Naive thymus-derived CD8-positive, alpha-beta T cell (primary cell): ENCODE measurements at places on chromosomes 11 and 22.
A peak's percentile ranks its signal among the peaks of the same experiment; 100 is the strongest.

DNA sequence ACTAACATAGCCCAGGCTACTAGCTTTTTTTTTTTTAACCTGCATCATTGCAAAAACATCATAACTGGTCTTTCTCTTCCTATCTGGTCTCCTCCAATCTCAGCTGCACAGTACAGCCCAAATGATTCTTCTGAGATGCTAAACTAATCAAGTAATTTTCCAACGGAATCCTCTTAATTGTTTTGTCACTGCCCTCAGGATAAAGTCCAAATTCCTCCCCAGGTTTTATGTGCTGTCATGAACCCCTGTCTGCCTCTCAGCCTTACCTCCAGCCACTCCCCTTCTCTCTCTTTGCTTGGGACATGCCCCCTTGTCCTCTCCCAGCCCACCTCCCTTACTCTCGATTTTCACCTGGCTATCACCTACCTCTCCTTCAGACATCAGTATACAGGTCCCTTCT is 12.5 kb downstream of the APBB1 start:
- DNase-seq: no peak

DNA sequence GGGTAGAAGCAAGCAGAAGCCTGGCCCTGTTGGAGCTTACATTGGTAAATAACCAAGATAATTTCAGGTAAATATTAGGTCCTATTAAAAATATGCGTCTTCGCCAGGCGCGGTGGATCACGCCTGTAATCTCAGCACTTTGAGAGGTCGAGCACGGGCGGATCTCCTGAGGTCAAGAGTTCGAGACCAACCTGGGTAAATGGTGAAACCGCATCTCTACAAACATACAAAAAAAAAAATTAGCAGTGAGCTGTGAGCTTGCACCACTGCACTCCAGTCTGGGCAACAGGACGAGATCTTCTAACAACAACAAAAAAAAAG is 529 bp upstream of the SULT4A1 start:
- DNase-seq: no peak

- DNase-seq: no peak
These were observed 107.7 kb upstream of the CLMP start for GRCh38 chr11:123302751-123303195.

DNA sequence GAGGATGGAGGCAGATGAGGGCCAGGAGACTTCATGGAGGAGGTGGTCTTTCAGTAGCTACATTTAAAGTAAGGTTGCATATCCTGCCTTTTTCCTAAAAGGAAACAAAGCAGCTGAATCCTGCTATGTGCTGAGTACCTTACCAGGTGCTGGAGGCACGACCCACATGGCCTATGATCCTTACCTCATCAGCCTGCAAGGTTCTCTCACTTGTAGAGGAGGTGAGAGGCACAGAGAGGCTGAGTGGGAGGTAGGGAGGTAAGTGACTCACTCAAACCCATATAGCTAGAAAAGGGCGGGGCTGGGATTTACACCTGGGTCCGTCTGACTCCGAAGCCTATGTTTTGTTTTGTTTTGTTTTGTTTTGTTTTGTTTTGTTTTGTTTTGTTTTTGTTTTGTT is 75.8 kb downstream of the BUD13 start:
- no peak for DNase-seq

- DNase-seq: no peak
These were observed 5.1 kb upstream of the LMO1 start for GRCh38 chr11:8268530-8269400.

- DNase-seq: no peak
These were observed 15.0 kb upstream of the MUC6 start for GRCh38 chr11:1051356-1052132.

DNA sequence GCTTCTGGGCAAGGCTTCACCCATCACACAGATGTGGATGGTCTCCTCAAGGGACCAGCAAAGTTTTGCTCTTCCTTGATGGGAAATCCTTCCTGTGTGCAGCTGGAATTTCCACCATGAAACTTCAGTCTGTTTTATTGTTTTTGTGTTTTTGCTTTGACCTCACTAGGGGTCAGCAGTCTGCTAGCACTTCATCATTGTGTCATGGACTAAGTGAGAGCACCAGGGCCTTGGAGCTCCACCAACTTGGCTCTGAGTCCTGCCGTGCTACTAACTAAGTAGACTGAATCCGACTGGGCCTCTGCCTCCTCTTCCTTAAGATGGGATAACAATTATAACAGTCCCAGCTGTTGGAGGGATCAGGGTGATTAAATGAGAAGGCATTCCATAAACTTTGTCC is 305.8 kb upstream of the NCAM1 start:
- no peak for DNase-seq

- DNase-seq: no peak
These were observed 67.4 kb upstream of the CLTCL1 start for GRCh38 chr22:19358703-19359553.

- no peak for DNase-seq
These were observed 61.6 kb downstream of the ZBTB16 start for GRCh38 chr11:114121138-114121537.

DNA sequence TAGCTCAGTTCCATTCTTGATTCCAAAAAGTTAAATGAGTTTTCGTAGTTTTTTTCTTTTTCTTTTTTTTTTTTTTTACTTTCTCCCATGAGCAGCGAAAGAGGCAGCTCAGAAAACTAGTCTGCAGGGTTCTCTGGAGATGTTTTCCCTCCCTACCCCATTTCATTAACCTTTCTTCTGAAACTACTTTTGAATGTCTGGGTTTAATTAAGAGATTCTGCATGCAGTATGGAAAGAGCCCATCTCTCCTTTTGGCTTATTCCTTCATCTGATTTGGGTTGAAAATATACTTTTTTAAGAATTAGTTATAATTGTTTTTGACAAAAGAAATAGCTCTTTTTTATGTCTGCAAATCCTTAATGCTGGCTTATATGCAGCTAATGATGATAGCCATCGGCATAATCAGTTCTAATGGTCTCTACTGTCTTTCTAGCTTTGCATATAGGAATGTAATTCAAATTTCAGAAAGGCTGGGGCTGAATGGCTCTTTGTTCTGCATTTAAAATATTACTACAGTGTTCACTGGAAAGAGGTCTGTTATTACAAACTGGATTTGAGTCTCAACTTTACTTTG is 265.3 kb downstream of the FAT3 start:
- DNase-seq: no peak

- DNase-seq: no peak
These were observed 374.5 kb downstream of the CADM1 start for GRCh38 chr11:115129473-115130289.

DNA sequence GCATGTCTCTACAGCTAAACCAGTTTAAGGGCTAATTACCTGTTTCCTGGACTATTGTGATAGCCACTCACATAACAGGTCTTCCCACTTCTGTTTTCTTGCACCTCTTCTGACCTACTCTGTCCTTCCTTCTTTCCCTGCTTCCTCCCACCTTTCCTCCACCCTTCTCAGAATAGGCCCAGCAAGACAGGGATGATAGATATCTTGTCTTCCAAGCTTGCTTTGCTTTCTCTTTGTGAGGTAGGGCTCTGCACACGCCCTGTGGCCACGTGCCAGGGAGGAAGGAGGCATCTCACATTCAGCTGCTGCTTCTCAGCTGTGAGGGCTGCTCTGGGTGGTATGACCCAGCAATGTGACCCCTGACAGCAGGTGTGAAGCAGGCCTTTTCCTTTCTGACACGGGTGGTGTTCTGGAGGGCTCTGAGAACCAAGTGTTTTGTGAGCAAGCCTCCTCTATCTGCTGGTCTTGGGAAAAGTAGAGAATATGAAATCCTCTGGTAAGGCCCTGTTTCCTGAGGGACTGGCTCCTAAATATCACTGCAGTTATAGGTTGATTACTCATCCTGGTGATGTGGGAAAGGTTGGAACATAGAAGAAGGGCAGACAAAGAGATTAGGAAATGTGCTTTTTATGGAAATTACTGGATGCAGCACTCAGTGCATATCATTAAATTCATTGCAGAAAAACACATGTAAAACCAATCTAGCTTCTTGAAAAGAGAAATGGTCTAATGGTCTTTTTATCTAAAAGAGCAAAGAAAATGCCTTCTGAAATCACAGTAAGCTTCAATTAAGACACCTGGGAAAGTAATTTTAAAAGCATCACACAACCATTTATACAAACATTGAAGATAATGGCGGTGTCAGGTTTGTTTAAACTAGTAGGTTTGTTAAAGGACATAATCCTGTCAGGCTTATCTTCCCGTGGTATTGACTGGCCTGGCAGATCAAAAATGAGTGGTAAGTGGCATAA is 8.5 kb downstream of the AMOTL1 start:
- DNase-seq: no peak

- no peak for DNase-seq
These were observed 70.3 kb downstream of the TRIM29 start for GRCh38 chr11:120067438-120068113.

- no peak for DNase-seq
These were observed 128.5 kb downstream of the CEP164 start for GRCh38 chr11:117456027-117456720.

GRCh38 chr11:14148653-14149273 is 186.2 kb downstream of the SPON1 start:
- DNase-seq: peak; percentile 63

DNA sequence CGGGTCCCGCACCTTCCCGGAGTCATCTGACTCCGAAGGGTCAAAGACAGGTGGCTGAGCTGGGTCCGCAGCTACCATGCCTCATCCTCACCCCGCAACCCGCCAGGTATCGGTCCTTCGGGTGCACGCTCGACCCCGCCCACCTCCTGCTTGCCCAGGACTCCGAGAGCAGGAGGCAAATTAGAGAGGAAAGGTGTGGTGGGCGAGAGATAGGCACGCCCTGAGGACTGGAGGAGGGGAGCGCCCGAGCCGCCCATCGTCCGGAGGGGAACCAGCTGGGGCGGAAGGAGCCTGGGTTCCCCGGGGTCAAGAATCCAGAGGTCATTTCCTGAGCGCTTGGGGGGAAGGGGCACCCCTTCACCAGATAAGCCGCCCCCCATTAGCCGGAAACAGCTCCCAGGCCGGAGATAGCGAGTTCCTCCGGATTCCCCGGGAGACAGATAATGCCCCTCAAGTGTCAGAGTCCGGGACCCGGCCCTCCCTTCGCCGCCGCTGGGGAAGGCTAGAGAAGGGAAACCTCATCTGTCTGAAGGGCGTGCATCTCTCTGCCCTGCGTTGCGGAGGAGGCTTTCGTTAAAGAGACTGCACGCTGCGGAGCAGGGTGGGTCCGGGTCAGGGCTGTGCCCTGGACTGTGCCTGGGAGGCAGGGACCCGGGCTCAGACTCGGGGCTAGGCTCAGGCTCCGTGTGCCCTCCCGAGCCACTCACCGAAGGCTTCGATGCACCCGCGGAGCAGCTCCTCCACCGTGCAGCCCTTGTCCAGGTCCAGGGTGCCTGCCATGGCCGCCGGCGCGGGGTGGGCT is 1.7 kb downstream of the RASGRP2 start:
- DNase-seq: no peak

- no peak for DNase-seq
These were observed 225.0 kb upstream of the UBASH3B start for GRCh38 chr11:122430490-122430889.

GRCh38 chr11:33067294-33067693 is 27.9 kb downstream of the TCP11L1 start:
- DNase-seq: no peak

DNA sequence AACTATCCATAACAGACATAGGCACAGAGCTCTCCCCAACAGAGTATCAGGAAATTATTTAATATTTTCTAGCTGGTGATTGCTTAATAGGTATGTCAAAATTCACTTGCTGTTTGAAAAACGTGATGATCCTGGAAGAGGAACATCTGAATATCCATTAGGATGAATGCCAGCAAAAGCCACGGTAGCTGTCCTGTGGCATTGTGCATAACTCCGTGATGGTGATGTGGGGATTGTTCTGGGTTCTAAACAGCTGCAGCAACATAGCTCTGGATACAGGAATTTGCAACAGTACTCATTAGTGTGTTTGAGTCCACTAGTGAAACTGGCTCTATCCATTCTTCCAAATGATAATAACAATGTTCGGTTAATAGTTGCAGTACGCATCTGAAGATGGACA is 78.8 kb downstream of the C11orf65 start:
- DNase-seq: no peak

- no peak for DNase-seq
These were observed 8.6 kb downstream of the REXO2 start for GRCh38 chr11:114447892-114448291.

GRCh38 chr11:26285608-26286007 is 46.3 kb upstream of the ANO3 start:
- DNase-seq: no peak
